Activated effector memory CD4-positive, alpha-beta T cell treated with anti-CD3 and anti-CD28 coated beads, Interleukin-2, amount 50 U/mL, for 16 hours (primary cell): ENCODE measurements at places on chromosomes 6 and 20.

GRCh38 chr20:50930976-50931305 lies 296 bp downstream of the ADNP start:
- DNase-seq = no peak

GRCh38 chr20:14062786-14063185 lies 67.5 kb downstream of the MACROD2 start:
- DNase-seq = no peak

- no peak for DNase-seq
Measured at GRCh38 chr6:123091091-123091895, 95.3 kb downstream of the CLVS2 start.

GRCh38 chr6:33988121-33989015 lies 157.5 kb downstream of the GRM4 start:
- DNase-seq = peak; percentile 56

DNA sequence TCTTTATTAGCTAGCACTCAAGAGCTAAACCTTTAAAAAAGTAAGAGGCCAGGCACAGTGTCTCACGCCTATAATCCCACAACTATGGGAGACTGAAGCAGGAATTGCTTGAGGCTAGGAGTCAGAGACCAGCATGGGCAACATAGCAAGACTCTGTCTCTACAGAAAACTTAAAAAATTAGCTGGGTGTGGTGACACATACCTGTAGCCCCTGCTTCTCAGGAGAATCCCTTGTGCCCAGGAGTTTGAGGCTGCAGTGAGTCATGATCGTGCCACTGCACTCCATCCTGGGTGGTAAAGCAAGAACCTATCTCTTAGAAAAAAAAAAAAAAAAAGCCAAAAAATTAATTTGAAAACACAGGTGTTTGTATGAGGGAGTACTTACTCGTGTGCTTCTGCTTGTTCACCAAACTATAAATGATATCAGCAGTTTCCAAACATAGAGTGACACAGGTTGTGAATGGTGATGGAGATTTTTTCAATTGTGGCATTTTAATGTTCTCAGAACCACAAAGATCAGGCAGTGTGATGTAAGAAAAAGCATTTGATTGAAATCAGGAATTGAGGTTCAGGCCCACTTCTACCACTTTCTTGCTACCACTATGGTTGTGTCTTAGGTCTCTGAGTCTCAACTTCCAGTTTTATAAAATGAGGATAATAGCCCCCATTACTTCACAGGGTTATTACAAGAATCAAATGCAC lies 104.9 kb downstream of the FOXO3 start:
- DNase-seq = no peak

- no peak for DNase-seq
Measured at GRCh38 chr6:39092124-39092523, 22.9 kb downstream of the SAYSD1 start.

- no peak for DNase-seq
Measured at GRCh38 chr6:51282026-51282425, 463.4 kb downstream of the TFAP2B start.

GRCh38 chr6:124961777-124962638 lies at the start of gene RNF217:
Gene RNF217 (plus strand): TSS chr6:124962437. CDS start chr6:124962545, 108 bp downstream.
- no peak for DNase-seq
